Omental fat pad (tissue), 4 donors: ENCODE measurements at places on chromosomes 3 and 15. TPM values are rescaled to one million over a fixed set of nuclear protein-coding genes. Genes with fewer than 3 reads are reported as not detected.

Gene ARGFX
- not detected for total RNA-seq

Gene CD200R1
- 3.8 TPM for total RNA-seq

Gene PLA2G4E
- total RNA-seq: not detected

Gene ZIC4
- total RNA-seq: not detected

Gene TGM5
- 0.28 TPM for total RNA-seq

Gene SCN5A
- not detected for total RNA-seq

Gene CTXN2
- not detected for total RNA-seq

Gene A4GNT
- total RNA-seq: not detected

Gene SMCO1
- total RNA-seq: not detected

Gene HGD
- total RNA-seq: not detected
